ENCODE measurements at places on chromosomes 3 and 15.
A peak's percentile ranks its signal among the peaks of the same experiment; 100 is the strongest.

DNA sequence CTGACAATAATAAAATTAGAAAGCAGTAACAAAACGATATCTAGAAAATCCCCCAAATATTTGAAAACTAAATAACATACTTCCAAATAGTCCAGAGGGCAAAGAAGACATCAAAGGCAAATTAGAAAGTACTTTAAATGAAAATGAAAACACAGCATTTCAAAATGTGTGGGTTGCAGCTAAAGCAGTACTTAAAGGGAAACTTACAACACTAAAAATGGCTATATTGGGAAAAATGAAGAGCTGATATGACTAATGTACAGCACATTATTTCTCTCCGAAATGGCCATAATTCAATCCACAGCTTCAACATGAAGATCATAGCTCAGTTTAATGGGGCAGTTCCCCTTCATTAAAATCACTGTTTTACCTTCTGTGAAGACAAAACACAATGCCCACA is 71.9 kb downstream of the FBXL22 start:
- no peak for DNase-seq

GRCh38 chr15:80878242-80878866 is 99.2 kb downstream of the CEMIP start:
- DNase-seq, result no peak

DNA sequence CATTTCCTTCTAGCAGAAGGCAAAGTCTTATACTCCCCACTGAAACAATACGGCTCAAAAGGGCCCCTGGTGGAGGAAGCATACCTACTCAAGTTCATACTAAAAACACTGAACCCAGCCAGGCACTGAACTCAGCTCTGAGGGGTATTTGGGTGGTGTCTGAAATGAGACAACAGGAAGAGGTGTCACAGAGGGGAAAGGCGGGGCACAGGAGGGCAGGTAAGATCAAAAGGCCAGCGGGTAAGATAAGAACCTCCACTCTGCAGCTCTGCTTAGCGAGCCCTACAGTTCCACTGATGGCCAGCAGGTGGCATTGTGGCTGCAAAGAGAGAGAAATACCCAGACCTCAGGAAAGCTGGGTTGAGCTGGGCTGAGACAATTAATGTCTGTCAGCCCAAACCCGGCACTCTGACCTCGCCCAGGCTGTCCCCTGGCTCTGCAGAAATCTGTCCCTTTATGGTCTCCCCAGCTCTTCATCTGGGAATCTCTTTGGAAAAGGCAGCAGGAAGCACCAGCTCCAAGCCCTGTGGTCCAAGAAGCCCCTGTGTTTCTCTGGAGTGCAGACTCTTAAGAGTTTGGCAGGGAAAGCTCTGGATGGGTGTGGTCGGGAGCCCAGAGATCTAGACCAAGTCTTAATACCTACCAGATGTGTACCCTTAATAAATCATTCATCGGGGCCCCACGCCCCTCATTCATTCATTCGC is 8.4 kb downstream of the MFGE8 start:
- DNase-seq, result peak; percentile 72

DNA sequence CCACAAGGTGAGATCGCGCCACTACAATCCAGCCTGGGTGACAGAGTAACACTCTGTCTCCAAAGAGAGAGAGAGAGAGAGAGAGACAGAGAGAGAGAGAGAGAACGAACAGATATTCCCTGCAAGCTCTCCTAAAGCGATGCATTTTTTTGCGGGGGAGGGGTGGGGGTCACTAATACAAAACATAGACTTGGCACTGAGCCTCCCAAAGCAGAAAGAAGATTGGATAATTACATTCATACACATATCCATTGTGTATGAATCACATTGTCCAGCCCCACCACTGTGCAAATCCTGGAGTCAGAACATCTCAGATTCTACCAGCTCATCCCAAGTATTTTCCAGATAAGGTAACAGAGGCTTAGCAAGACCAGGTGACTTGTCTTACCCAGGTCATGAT is 459.9 kb downstream of the MAGI1 start:
- no peak for DNase-seq

DNA sequence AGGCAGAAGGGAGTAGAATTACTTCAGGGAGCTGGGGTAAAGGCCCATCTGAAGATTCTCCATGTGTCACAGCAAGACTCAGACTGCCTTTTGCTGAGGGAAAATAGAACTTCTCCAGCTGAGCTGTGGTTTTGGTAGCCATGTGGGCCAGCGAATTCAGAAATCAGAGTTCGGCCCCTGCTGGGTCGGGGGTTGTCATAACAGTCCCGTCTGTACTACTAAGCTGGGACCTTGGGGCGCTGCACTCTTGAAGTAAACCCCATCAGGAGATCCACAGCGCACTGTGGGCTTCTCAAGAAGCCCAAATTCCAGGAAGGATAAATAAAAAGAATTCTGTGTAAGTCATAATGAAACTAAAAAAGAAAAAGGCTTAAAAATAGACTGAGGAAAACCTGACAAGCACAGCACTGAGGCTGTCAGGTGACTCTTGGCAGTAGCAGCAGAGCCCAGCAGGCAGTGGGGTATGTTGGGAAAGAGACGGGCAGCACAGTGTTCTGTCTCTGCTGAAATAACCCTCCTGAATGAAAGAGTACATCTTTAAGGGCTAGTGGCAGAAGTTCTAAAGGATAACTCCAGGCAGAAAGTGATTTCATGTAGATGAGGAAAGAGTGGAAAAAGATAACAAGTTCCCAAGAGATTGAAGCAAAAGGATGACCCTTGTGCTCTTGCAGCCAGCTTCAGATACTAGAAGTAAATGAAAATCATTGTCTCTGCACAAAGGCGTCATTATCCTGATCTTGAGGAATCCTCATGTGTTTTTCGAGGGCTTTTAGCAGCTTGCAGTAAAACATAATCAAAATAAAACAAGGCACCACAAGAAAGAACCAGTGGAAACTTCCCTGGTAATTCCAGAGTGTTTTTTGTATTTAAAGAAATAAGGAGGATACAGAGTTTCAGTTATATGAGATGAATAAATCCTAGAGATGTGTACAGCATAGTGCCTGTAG is 74.5 kb downstream of the RAB7A start:
- DNase-seq, result no peak

DNA sequence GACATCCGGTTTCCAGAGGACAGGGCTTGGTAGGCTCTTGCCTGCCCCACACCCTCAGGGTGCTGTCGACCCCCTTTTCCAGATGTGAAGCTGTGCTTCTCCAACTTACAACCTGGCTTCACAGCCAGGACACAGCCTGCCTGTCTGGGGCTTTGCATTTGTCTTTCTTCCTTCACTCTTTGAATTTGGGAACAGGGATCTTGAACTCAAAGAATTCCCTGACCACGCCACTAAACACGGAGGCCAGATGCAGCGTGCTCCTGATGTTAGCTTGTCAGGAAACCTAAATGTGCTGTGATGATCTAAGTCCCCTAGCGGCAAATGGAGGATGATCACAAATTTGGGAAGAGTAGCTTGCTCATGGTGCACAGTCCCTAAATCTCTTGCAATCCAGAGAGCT is 244.8 kb upstream of the RGMA start:
- no peak for DNase-seq

- DNase-seq, result no peak
These were observed 364.5 kb upstream of the EPHA3 start for GRCh38 chr3:88742674-88743507.

DNA sequence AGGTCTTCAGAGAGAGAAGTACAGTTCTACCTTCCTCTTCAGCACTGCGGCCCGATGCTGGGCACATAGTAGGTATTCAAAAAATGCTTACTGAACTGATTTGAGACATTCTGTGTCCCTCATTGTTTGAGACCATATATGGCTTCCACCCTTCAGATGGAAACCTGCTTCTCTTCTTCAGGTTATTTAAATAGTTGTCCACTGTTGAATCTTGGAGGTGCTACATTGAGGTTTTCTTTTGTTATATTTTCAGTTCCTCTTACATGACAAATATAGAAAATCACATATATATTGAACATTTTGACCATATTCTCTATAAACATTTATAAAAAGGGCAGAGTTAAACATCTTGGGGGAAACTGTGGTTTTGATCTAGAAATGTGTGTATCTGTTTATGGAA is 200.2 kb upstream of the LRRC3B start:
- DNase-seq, result no peak

- DNase-seq, result no peak
These were observed 53.7 kb upstream of the GYG1 start for GRCh38 chr3:148937467-148938255.

DNA sequence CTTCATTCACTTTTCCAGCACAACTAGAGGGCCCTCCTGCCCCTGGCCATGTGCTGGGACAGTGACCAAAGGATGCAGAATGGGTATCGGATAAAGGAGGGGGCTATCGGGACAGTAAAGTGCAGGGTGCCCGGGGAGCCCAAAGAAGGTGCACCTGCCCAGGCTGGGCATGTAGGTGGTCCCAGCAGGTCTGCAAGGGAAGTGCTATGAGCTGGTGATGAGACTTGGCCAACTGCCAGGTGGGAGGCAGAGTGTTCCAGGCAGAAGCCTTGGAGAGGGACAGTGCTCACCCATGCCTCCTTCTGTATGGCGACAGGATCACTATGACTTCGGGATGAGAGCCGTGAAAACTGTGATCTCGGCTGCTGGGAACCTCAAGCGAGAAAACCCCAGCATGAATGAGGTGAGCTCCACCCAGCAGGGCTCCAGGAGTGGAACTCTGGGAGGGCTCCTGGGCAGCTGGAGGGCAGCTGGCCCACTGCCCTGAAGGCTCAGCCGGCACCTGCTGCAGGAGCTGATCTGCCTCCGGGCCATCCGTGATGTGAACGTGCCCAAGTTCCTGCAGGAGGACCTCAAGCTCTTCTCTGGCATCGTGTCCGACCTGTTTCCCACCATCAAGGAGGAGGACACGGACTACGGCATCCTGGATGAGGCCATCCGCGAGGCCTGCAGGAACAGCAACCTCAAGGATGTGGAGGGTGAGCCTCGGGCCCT is 48.4 kb downstream of the DNAH1 start:
- DNase-seq, result no peak

DNA sequence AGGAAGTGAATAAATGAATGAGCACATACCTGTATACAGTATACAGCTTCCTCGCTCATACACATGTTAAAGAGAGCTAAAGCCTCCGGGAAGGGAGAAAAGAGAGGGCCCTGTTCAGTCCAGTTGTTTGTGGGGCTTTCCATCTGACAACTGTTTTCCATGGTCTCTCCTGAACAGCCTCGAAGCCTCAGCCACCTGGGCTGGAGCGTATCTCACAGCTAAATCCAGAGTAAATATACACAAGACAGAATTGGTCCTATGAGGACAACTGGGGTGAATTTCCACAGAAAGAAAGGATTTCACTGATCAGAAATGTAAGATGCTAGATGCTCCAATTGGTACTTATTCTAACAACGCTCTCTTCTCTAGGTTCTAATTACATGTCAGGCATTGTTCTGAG is 103.5 kb downstream of the LIPC start:
- DNase-seq, result no peak
